ENCODE measurements at places on chromosomes 12 and 14.
A peak's percentile ranks its signal among the peaks of the same experiment; 100 is the strongest.

GRCh38 chr12:54439096-54439495 is 20.0 kb upstream of the ITGA5 start:
- DNase-seq, result no peak

DNA sequence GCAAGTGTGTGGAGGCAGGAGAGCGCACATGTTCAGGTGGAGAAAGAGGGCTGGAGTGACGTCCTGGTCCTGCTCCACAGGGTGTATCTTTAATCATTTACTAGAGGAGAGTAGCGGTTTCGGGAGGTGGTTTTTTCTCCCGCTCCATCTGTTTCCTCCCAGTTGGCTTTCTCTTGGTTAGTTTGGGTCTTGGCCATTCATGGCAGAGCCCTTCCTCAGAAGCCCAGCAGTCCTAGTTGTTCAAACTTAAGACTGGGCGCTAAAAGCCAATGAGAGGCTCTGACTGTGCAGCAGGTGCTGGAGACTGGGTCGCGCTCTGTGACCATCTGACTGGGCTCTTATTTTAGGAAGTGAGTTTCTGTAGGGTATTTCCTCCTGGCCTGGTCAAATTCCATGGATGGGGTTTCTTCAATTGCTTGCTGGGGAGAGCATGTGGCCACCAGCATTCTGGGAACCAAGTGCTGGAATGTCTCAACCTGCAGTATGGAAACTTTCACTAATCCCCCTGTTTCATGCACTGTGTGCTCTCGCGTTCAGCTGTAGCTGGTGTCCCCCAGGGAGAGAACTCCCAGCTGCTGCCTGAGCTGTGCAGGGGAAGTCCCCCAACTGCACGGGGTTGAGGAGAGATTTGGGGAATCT is 27.4 kb upstream of the TSPAN9 start:
- no peak for DNase-seq

DNA sequence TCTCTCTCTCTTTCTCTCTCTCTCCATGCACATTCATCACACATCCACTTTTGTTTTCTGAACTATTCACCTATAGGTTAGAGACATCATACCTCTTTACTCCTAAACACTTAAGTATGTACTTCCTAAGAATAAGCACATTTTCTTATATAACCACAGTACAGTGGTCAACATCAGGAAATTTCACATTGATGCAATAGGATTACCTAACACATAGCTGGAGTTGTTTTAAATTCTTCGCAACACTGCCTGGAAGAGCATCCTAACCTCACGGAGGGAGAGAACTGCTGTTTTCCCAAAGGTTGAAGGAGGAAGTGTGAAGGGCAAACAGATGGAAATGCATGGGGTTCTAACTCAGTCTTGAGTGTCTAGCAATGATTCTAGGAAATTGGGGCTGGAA is 159.2 kb downstream of the SYT1 start:
- DNase-seq, result no peak

DNA sequence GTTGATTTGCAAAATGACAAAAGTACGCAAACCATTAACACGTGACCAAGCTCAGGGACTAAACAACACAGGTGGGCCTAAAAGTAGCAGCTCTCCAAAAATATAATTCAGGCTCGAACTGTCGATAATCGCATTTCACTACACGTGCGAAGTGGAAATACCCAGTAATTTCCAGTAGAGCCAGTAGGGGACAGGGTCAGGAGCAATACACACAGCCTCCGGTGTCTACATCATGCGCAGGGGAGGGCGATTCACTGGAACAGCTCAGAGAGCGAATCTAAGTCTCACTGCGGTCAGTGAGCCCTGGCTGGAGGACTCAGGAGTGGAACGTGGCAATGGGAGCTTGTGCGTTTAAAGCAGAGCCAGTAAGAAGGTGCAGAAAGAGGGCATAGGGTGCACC is 40.4 kb downstream of the SETD3 start:
- DNase-seq, result no peak

DNA sequence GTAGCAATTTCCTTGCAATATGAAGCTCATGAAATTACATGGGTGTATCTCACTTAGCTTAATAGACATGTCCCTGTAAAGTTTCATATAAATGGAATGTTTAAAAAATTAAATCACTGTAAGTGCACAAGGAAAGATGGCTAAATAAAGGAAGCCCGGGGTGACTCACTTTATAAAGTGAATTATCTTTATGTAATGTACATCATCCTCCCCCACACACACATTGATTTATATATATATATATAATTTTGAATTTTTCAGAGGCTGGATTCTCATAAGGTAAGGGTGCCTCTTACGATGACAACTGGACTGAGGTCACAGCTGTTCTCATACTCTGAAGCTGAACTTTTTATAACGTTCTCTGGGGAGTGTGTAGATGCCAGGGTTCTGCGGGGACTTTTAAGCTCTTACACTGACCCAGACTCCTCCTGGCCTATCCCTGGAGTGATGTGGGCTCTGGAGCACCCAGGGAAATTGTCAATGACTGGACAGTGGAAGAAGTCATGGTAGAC is 108.7 kb upstream of the HIF1A start:
- DNase-seq, result no peak

GRCh38 chr12:50099302-50100008 is 4.4 kb upstream of the GPD1 start:
- no peak for DNase-seq

- DNase-seq, result no peak
These were observed 12.3 kb downstream of the BRAP start for GRCh38 chr12:111673503-111673902.

- DNase-seq, result no peak
These were observed 8.9 kb upstream of the FOXN3 start for GRCh38 chr14:89425931-89426330.

DNA sequence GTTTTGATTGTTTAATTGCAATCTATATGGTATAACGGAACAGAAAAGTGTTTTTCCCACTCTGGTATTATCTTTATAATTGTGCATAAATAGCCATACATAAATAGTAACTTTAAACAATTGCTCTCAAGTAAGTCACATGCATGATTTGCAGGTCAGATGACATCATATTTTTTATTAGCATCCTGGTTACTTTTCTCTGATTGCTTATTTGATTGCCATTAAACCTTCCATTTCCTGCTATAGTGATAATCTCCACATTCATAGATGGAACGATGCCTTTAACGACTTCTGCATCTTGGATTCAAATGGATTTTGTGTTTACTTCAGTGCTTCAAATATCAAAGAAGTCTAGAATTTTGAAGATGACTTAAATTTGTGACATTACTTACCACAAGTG is 3.5 kb upstream of the KLRK1 start:
- DNase-seq, result no peak

- DNase-seq, result no peak
These were observed 85.7 kb downstream of the MYRFL start for GRCh38 chr12:69910694-69911093.

DNA sequence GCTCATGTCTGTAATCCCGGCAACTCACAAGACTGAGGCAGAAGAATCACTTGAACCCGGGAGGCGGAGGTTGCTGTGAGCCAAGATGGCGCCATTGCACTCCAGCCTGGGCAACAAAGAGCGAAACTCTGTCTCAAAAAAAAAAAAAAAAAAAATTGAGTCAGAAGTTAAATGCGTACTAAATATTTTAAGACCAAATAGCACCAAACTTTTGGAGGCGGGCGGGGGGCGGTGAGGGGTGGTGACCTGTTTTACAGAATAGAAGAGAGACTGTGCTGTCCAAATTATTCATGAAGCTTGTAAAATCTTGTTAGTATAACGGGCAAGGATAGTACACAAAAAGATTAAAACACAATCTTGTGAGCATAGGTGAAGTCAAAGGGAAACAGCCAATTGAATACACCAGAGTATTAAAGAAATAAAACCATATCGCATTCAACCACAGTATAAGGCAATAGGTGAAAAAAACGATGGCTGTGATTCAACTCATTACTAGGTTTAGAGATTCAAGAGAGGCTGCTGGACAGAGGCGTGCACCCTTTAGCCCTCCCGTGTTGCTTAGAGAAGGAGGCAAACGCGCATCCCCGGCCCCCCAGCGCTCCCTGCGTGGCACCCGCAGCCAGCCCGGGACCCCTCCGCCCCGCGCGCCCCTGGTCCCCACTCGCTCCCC is 571 bp downstream of the ZNF891 start:
- peak; percentile 56 for DNase-seq

GRCh38 chr14:95705518-95705917 is 8.4 kb downstream of the TCL1A start:
- DNase-seq, result no peak

DNA sequence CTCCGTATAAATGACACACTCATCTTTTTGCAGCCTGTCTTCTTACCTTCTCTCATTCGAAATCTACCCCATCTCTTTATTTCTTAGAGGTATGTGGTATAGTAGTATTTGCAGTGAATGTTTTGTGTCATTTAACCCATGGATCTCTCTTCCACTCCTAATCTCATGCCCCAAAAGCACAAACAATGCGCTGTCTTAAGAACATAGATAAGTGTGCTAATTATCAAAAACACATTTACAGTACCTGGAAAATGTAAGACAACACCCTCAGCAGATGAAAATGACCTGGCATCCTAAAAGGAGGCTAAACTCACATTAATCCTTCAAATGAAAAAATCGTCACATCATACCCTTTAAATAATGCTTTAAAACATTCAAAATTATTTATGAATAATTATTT is 10.7 kb downstream of the USP15 start:
- DNase-seq, result no peak

GRCh38 chr12:102302553-102302952 is 104.9 kb upstream of the PMCH start:
- DNase-seq, result no peak

DNA sequence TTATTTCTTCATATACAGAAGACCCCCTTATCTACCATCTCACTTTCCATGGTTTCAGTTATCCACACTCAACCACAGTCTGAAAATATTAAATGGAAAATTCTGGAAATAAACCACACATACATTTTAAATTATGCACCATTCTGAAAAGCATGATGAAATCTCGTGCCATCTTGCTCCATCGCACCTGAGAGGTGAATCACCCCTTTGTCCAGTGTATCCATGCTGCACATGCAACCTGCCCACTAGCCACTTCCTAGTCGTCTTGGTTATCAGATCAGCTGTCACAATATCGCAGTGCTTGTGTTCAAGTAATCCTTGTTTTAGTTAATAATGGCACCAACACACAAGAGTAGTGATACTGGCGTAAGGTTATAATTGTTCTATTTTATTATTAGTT is 145.7 kb downstream of the C12orf42 start:
- no peak for DNase-seq

DNA sequence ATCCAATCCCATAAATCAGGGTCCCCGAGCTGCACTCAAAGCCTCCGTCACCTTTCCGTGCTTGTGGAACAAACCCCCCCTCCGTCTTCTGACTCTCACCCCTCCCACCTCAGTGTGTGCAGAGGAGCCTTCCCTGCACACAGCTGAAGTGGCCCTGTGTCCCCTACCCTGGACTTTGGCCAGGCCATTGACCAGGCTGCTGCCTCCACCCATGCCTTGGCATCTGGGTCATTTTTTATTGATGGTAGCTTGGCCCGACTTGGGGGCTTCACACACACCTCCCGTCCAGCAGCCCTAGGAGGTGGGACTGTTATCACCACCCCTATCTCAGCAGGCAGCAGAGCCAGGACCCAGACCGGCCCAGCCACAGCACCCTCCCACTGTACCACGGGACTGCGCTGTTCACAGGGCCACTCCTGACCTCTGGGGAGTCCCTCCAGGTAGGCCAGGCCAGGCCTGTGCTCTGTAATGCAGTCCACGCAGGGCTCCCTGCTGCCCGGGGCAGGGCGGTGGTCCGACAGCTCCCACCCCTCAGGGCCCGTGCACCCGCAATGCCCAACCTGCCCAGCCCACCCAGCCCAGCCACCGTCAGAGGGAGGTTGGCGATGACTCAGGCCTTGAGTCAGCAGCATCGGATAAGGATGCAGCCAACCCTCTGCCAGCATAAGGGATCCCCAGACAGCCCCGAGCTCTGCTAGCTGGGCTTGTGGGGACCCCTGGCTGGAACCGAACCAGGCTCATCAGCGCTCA is 9.2 kb upstream of the INF2 start:
- no peak for DNase-seq

- DNase-seq, result no peak
These were observed 998 bp downstream of the HNF1A start for GRCh38 chr12:120979220-120979861.

GRCh38 chr14:104965561-104966231 is 12.5 kb downstream of the AHNAK2 start:
- DNase-seq, result no peak

GRCh38 chr14:67835596-67835995 is 16.0 kb downstream of the RAD51B start:
- DNase-seq, result no peak

DNA sequence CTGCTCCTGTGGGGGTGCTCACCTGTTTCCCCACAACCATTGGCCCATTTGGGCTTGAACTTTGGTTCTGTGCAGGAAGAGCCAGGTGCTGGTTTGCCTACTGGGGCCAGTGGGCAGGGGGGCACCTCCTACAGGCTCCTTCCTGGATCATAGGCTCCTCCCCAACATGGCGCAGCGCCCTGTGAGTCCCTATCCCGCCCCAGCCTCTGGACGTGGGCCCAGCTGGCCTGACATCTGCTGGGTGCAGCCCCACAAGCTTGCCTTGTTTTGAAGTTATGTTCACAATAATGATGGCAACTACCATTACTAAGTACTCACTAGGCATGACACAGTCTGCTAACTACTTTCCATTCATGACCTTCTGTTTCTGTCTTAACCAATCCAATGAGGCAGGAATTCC is 147.8 kb downstream of the RBM19 start:
- DNase-seq, result no peak

- no peak for DNase-seq
These were observed 9.6 kb downstream of the RPS6KL1 start for GRCh38 chr14:74913393-74913910.

- no peak for DNase-seq
These were observed 20.0 kb downstream of the TMEM30B start for GRCh38 chr14:61260939-61261776.

GRCh38 chr12:111826992-111827391 is 15.0 kb upstream of the MAPKAPK5 start:
- DNase-seq, result no peak

- no peak for DNase-seq
These were observed 62.2 kb downstream of the TBX5 start for GRCh38 chr12:114343585-114344302.

DNA sequence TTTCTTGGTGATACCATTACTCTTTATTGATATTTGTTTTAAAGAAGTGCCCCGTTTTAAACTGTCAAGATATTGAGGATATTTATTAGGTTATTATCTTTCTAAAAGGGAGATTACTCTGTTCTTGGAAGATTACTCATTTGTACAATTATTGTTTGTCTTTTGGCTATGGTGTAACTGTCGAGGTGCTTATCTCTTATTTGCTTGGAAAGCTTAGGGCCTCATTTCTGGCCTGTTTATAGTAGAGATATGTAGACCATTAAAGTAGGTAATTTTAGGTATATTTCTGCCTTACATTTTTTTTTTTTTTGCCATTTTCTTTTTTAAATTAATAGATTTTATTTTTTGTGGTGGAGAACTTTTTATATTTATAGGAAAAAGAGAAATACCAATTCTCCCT is 74.2 kb downstream of the KTN1 start:
- DNase-seq, result no peak

DNA sequence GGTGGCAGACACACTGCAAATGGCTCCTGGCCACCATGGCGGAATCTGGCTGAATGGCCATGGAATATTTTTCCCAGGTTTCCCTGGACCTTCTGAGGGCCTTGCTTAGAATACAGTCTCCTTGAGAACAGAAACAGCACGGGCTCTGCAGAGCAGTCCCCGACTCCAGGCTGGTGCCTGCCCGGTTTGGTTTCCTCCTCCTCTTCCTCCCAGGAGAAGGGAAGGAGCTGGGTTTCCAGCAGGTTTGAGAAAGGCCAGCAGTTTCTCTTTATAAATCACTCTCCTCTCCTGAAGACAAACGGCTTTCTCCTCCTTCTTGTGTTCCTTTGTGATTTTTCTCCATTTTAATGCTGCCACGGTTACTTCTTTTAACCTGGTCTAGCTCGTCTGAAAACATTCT is 106.8 kb upstream of the RFLNA start:
- DNase-seq, result no peak

All from NCI-H510A treated with DMSO at 0.1 percent for 48 hours (cell line).